NCI-H69 (cell line): ENCODE measurements at places on chromosomes 7 and 10.

DNA sequence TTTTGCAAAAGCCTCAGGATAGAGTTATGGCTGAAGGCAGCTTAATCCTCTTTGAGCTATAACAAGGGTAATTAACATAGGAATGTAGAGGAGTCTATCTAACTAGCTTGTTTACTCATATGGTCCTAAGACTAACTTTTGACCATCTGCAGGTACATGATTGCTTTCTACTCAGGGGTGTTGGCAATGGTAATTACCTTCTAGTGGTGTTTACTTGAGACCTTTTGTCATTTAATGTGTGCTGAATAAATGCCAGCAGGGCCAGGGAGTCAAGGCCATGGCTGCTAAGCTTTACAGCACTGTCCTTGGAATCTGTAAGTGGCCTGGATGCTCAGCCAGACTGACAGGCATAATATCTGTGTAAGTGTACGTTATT is 1325.0 kb downstream of the XPNPEP1 start:
- DNase-seq = peak; percentile 86

- no peak for DNase-seq
Measured at GRCh38 chr10:4429571-4429970, 396.4 kb upstream of the AKR1E2 start.

DNA sequence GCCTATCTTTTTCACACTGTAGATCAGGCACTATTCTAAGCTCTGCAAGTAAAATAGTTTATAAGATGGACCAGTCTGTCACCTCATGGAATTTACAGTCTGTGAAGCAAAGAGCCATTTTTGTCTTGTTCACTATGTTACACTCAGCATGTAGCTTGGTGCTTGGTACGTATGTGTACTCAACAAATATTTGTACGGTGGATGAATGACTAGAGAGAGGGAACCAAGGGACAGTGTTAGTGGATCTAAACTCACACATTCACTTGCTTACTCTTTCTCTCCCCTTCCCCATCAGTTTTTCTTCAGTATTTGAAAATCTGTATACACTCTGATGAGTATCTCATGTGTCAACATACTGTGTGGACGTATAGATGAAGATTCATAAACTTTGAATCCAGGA is 45.9 kb downstream of the PTF1A start:
- no peak for DNase-seq

- peak; percentile 15 for DNase-seq
Measured at GRCh38 chr7:40680657-40681056, 545.9 kb downstream of the SUGCT start.

DNA sequence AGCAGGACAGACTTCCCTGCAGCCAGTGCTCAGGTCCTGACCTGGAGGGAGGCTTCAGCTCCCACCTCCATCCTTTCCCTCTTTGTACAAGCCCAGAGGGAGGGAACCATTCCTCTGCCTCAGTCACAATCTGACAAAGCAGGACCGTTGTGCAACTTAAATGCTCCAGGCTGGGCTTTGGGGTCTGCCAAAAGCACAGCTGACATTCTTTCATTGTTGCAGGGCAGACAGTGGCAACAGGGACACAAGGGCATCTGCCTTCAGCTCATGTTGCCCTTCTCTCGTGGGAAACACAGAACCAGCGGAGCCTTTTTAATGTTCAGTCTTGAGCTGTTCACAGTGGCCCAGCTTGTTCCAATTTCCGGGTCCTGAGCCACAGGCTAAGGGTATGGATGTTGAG is 155.7 kb upstream of the TNS3 start:
- no peak for DNase-seq

DNA sequence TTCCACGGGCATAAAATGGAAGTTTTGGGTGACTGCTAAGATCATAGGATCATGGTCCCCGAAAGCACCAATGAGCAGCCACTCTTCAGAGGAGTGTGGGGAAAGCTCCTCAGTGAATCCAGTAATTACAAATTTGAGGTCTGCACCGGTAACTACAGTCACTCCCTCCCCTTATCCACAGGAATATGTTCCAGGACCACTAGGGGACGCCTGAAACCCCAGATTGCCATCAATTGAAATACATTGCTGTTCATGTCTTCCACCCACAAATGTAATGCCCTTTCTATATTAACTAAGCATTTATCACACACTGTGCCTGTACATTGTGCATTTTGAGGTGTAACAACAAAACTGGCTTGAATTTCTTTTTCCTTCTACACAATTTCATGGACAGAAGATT is 447.9 kb upstream of the PFKP start:
- peak; percentile 8 for DNase-seq
